ENCODE measurements at places on chromosomes 3 and 15. TPM values are rescaled to one million over a fixed set of nuclear protein-coding genes. Genes with fewer than 3 reads are reported as not detected.

Gene EIF4E3
- not detected for polyA plus RNA-seq

GRCh38 chr3:127970966-127971592 is 56.0 kb downstream of the KBTBD12 start:
- peak; percentile 70 for DNase-seq

GRCh38 chr3:178561239-178561638 is 25.0 kb downstream of the KCNMB2 start:
- DNase-seq = no peak

DNA sequence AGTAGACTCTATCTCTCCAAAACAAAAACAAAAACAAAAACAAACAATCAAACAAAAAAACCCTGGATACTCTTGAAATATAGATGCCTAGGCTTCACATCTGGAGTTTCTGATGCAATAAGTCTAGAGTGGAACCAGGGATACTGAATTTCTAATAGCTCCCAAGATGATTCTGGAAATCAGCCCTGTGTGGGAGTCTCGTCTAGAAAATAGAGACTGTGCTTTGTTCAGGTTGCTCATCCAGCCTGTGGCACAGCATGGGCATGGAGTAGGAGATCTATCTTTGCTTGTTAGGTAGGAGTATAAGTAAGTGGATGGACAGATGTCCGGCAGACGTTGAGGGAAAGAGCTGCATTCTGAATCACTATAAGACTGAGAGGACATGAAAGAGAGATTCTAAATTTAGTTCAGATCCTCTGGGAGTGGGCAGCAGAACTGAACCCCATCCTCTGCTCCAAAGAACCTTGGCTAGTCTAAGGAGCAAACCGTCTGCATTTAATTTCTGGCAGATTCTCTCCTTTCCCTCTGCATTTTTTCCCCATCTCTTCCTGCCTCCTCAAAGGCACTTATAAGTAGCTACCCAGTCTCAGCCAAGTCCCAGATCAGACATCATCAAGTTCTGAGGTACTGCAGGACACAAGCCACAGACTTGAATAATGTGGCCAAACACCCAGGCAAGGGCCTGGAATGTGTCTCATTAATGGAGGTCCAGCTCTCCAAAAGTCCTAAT is 92.6 kb upstream of the STRIT1 start:
- no peak for DNase-seq

DNA sequence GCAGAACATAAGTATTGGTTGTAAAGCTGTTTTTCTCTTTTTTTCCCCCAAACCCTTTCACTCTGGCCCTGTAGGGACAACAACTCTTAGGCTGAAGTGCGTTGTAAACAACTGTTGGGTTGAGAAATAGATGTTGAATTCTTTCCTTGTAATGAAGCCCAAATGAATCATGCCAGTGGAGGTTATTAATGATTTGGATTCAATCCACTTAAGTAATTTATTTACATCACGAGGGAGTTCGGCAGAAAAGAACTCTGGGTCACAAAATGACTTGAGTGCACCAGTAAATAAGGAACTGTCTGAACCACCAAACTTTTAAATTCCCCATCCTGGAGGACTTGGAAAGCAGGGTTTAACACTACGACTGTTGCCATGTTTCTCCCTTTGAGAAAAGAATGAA is 218.9 kb downstream of the PDZRN3 start:
- DNase-seq = no peak

GRCh38 chr3:182702216-182702615 is 91.1 kb upstream of the ATP11B start:
- no peak for DNase-seq

- no peak for DNase-seq
Observed at GRCh38 chr15:56492236-56492635, 27.3 kb upstream of the MNS1 start.

DNA sequence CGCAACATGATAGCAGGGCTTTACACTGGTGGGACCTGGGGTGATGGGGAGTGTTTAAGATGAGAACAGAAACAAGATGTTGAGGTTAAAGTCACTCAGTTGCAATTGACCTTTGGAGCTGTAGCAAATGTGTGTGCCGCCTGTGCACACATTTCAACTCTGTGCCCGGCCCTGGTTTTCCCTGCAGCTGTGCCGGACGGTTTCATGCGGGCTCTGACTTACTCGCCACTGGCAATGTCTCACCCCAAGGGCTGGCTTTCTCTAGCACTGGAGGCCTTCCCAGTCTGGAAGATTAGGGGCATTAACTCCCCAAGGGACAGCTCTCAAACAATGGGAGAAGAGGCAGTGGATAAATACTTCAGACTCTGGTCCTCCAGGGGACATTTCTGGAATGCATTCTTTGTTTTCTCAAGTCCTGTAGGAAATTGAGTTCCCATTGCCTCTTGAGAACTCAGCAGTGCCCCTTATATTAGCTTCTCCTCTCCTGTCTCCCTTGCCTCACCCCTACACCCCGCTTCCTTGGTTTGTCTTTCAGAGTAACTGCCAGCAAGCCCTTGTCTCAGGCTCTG is 152.5 kb downstream of the EDEM1 start:
- no peak for DNase-seq

GRCh38 chr3:48467110-48467454 is 20.5 kb downstream of the ATRIP start:
- no peak for DNase-seq

DNA sequence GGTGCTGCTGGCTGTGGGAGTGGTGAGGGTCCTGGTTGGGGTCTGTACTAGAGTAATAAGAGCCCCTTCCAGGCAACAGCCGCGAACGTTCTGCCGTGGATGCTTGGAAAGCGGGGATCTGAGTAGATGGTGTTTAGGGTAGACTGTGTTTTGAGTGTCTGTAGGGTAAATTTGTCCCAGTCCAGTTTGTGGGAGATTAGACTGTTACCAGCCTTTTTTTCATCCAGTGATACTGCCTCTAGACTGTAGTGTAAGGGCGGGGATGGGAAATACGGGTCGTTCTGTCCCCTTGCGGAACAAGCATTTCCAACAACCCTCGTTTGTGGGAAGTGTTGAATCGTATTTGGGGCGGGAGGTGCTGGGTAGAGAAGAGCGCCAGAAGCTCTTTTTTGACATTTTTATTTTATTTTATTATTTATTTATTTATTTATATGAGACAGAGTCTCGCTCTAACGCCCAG is 424 bp downstream of the HAUS2 start:
- DNase-seq = no peak

GRCh38 chr3:153350420-153350819 is 188.4 kb downstream of the RAP2B start:
- no peak for DNase-seq

Gene POLR2H
- 51.5 TPM for polyA plus RNA-seq

DNA sequence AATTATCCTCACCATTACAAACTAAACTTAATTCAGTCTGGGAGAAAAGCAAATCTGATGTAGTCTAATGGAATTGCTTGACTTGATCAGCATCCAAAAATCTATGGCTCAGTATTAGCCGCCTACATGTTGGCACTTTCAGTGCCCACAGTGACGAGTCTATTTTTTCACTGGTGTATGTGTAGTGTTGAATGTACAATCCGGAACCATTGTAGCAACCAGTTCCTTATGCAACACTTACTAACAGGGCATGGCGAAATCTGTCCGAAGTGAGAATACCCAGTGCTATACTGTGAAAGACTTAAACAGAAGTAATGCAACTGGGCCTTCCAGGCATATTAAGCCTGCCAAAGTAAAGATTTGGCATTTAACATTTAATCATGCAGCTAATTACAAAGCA is 18.6 kb downstream of the LRRN1 start:
- no peak for DNase-seq

Gene CERS3
- 7.2 TPM for polyA plus RNA-seq

DNA sequence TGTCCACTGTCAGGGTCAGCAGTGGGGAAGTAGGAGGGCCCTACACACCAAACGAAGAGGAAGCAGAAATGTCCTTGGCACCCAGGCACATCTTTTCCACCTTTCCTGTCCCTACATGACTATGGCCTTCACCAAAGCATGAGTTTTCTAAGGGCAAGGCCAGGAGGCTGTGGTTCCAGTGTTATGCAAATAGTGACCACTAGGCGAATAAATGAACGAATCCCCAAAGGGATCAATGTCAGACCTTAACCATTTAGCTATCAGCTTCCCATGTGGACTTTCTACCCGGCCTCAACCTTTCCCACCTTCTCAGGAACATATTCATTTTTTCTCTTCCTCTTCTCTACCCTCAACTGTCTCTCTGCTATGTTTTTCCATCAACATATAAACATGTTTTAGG is 63.1 kb downstream of the NTRK3 start:
- DNase-seq = no peak

Data from muscle of arm (tissue), 14 donors.